Endothelial cell (in vitro differentiated cells): ENCODE measurements at places on chromosomes 7 and 10.
A peak's percentile ranks its signal among the peaks of the same experiment; 100 is the strongest.

GRCh38 chr10:98456043-98456570 is 9.4 kb upstream of the HPS1 start:
- no peak for DNase-seq

DNA sequence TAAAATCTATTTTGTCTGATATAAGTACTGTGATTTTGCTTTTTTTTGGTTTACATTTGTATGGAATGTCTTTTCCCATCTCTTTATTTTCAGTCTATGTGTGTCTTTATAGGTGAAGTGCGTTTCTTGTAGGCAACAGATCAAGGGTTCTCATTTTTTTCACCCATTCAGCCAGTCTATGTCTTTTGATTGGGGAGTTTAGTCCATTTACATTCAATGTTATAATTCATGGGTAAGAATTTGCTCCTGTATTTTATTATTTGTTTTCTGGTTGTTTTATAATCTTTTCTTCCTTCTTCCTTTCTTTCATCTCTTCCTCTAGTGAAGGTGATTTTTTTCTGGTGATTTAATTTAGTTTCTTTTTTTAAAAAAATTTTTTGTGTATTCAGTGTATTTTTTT is 104.8 kb upstream of the TMEM229A start:
- no peak for DNase-seq

DNA sequence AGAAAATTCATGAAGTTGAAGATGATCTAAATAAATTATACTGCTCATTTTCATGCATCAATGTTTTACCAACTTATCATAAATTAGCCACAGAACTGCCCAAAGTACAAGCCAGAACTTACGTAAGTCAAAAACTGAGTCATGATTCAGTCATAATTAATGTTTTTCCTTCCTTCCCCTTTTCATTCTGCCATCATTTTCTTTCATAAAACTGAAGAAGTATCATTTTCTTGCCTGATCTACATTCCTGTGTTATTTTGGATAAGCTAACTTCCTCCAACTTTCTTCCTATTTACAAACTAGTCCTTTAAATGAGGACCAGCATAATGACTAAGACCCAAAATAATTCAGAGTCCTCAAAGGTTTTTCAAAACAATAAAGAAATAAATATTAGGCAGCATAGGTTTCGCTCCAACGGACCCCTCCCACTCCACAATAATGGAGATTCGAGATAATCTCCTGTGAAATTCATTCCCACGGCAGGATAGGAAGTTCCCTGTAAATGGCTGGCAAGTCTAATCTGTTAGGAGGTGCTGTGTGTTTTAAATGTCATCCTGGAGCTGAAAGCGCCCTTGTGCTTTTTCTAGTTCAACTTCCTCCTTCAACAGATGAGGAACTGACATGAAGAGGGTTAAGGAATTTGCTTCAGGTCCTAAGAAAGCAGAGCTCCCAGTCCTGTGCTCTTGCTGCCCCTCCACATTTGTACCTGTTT is 218.9 kb downstream of the DOCK4 start:
- no peak for DNase-seq

DNA sequence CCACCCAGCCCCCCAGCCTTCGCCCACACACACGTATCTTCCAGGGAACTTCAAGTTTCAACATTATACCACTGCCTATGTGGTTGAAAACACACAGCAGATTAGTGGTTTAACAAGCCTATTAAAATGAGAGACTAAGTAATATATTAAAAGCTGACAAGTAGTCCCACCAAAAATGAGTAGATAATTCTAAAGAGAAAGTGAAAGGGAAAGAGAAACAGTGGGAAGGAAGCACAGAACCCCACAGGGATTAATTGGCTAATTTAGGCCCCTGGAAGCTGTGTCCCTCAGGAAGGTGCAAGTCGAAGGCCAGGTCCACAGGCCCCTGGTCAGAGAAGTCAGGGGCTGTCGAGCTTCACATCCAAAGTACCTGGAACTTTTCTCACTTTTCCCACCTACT is 210.5 kb upstream of the YAE1 start:
- DNase-seq = no peak

DNA sequence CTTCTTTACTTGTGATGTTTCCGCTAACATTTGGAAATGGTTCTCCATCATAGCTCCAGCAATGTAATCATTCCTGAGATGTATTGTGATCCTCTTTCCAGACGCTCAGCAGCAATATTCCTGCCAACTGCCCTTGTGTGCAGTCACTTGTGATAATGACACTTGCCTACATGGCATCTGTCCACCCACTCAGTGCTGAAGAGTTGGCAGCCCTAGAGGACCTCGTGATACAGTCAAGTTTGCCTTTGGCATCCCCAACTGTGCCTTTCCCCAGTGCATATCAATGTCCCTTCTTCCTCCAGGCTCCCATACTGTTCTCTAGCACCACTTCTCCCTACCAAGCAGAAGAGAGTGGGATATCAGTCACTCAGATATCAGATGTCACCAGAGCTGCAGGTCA is 64.9 kb downstream of the MYOF start:
- no peak for DNase-seq

- DNase-seq = no peak
Measured at GRCh38 chr7:88457320-88457719, 150.6 kb upstream of the STEAP4 start.

DNA sequence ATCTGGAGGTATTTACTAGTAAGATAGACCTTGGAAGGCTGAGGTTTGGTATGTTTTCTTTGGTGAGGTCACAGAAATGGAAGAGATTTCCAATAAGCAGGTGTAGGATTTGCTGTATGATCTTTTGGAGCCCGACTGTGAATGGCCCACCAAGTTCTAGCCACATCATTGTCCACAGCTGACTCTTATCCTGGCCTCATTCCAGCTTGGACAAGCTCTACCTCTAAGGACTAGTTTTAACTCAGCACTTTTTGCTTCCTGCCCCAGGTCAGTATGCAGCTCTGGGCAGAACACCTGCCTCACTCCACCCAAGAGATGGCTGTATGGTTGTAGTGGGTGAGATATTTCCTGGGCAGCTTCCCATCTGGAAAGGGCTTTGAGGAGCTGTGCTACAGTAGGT is 6.1 kb upstream of the CPA4 start:
- DNase-seq = no peak

- no peak for DNase-seq
Measured at GRCh38 chr10:125871338-125871737, 9.8 kb downstream of the DHX32 start.

GRCh38 chr7:85714043-85714578 is 527.3 kb upstream of the SEMA3D start:
- DNase-seq = no peak

- no peak for DNase-seq
Measured at GRCh38 chr7:92714767-92715166, 121.6 kb downstream of the CDK6 start.

DNA sequence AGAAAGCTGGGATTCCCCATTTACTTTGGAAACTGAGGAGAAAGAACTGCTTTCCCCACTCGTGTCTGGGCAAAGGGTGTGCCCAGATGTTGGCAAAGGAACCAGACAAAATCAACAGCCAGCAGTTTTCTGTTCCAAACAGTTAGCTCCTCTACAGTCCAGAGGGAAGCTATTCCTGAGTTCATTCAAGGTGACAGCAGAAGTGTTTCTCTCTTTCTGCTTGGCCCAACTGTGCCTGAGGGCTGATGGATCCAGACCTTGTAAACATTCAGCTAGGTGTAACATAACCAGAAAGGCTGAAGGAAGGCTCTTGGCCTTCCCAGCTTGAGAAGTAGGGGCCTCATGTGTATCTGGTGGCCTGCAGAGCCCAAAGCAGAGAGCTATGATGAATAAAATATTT is 7.0 kb upstream of the ALDH18A1 start:
- DNase-seq = no peak

DNA sequence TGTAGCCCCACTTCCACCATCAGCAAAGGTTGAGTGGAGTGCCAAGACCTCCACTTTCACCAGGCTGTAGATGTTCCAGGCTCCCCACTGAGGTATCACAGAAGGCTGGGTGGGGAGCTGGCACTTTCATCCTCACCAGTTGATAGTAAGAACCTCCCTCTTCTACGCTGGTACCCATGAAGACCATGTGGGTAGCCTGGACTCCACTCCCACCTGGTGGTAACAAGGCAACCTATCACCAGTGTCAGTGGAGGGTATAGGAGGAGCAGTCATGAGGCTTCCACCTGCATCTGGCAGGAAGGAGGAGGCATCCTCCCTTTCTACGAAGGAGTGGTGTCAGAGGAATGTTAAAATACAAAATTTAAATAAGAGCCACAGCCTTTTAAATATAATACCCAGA is 4.4 kb downstream of the SMIM30 start:
- DNase-seq = no peak

DNA sequence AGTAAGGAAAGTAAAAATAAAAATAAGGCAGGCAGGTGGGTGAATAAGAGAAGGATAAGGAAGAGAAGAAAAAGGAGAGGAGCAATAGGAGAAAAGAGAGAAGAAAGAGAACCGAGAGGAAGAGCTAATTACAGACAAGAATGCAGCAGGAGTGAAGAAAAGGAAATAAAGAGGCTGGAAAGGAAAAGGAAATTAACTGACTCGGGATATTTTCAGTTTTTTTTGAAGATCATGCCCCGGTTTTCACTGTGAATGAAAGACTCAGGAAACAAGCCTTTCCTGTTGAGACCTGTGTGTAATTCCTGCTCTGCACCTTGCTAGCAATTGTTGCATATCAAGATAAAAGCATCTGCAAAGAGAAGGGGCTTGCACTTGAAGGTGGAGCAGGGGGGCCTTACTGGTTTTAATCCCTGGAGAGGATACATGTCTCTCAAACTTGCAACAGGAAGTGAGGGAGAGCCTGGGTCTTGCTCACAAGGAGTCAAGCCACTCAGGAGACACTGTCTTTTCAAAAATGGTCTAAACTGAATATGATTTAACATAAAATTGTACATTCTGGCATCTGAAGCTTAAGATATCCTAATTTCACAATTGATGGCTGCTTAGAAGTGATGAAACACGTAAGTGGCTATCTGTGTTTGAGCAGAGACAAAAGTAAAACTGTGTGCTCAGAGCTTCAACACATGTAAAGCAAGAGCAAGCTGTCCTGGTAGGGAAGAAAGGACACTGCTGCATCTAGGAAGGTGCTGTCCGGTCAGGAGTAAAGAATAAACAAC is 157.6 kb downstream of the FAM107B start:
- peak; percentile 17 for DNase-seq

- peak; percentile 83 for DNase-seq
Measured at GRCh38 chr7:34133983-34134782, 228.8 kb downstream of the BMPER start.

DNA sequence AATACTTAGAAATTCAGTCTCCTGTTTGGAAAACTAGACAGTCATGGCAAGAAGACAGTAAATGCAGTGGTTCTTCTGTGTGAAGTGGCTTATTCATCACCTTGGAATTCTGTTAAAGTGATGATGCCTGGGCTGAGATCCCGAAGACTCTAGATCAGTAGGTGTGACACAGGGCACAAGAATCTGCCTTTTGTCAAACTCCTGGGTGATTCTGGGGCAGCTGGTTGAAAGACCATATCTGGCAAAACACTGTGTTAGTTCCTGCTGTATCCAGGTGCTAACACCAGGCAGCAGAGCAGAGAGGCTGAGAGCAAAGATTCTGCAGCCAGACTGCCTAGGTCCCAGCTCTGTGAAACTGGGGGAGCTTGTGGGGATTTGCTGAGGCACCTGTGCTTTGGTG is 26.5 kb downstream of the MRC1 start:
- DNase-seq = no peak

- no peak for DNase-seq
Measured at GRCh38 chr10:96646301-96646700, 59.5 kb upstream of the TM9SF3 start.
